ENCODE measurements at places on chromosomes 4 and X.

GRCh38 chrX:84216406-84216805 is 28.4 kb upstream of the RPS6KA6 start:
- DNase-seq = no peak

- DNase-seq = no peak
These were observed 15.0 kb upstream of the HOPX start for GRCh38 chr4:56696056-56696455.

- DNase-seq = no peak
These were observed 144.8 kb downstream of the ARAP2 start for GRCh38 chr4:36099509-36099908.

- DNase-seq = no peak
These were observed 257.1 kb upstream of the NDST4 start for GRCh38 chr4:115370490-115370889.

DNA sequence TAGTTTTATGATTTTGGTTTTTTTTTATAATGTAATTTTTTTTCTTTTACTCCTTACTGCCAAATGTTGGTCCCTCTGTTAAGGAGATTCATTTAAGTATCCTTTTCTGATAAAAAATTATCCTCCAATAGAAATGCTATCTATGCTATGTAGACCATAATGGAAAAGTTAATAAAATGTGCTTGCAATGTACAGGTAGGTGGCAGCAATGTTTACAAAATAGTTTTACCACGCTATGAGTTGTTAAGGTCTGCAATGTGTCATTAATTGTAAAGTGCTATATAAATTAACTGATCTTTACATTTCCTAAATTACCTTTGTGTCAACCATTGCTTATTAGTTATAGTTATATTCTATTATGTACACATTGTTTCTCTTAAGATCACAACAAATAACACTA is 3.8 kb upstream of the CENPC start:
- no peak for DNase-seq

- DNase-seq = no peak
These were observed 359.4 kb upstream of the FSTL5 start for GRCh38 chr4:162523171-162523570.

DNA sequence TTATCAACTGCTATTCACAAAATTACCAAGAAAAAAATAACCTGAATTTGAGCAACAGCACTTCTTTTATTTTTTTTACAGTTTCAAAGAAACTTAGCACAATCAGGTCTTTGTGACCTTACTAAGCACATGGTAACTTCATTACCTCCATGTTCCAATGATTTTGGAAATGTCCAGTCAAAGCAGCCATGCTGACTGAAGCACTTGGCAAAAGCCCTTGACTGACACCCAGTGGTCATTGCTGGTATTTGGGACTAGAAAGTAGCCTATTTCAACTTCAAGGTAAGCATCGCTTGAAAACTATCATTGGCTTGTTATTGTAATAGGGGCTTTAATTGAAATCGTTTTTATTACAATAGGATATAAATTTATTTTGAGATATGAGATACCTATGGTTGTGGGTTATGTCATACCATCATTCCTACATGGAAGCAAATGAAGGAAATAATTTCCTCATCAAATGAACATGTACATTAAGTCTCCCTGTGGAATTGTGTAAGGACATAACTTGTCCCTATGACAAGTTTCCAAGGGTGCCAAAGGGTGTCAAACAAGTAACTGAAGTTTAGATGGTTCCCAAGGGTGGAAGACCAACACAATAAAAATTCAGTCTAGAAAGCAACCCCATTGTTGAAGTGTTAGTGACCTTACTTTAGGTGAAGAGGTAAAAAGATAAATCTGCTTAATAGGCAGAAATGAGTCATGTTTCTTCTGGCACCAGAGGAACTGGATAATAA is 15.2 kb upstream of the ANXA10 start:
- no peak for DNase-seq

DNA sequence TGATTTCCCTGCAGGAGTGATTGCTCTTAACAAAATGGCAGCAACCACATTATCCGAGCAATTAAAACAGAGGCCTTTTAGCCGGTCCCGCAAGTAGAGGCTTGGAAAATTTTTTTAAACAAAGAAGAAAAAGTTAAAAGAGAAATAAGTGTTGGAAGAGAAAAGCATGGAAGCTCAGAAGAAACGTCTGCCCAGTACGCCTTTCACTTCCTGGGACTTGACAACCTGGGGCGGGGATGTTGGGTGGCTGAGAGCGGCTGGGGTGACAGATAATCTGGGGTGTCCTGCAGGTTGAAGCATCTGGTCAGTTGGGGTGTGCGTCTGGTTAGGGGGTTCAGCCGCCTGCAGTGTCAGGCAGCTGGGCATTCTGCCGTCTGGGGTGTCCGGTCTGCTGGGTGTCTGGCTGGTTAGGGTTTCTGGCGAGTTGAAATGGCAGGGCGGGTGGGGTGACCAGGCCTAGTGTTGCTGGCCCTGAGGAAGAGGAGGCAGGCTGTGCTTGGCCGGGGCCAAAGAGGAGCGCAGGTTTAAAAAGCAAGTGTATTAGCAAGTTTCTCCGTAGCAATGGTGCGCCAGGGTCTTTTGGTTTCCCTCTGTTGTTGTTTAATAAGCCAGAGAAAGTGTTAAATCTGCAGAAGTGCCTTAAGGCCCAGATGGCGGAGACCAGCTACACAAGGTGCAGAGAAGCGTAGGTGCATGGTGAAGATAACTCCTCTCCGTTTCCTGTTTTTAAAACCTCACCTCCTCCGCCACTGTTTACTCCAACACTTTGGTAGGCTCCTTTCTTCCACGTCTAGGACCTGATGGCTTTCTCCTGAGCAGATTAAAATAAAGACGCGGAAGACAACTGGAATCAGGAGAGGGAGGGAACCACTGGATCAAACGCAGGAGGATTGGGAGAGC is 5.6 kb downstream of the HAND2 start:
- no peak for DNase-seq

GRCh38 chr4:90715242-90715641 is 588.0 kb downstream of the CCSER1 start:
- no peak for DNase-seq

DNA sequence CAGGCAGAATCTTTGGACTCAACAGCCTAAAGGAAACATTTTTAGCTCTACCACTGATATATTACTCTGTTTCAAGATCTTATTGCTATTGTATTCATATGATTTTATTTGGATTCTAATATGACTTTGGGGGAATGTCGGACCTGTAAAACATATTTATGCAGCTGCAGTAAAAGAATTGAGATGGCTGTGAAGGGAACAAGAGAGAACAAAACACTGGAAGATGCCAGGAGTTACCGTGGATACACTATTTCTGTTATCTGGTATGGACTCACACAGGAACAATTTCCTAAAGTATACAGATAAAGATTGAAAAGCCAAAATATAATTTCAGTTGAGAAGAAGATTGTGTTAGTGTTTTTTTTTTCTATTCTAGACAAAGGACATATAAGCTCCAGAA is 113.0 kb upstream of the DCLK2 start:
- DNase-seq = no peak

GRCh38 chr4:88503344-88503743 is 20.2 kb downstream of the PYURF start:
- DNase-seq = no peak

GRCh38 chr4:3493720-3494461 is 30.8 kb downstream of the DOK7 start:
- DNase-seq = no peak

DNA sequence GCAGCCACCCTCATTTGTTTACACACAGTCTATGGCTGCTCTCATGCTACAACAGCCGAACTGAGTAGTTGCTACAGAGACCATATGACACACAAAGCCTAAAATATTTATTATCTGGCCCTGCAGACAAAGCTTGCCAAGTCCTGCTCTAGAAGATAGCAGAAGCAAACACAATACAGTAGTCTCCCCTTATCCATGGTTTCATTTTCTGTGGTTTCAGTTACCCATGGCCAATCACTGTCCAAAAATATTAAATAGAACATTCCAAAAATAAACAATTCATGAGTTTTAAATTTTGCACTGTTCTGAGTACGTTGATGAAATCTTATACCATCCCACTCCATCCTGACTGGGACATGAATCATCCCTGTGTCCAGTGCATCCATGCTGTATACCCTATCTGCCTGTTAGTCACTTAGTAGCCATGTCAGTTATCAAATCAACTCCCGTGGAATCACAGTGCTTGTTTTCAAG is 40.2 kb upstream of the ZNF81 start:
- no peak for DNase-seq

DNA sequence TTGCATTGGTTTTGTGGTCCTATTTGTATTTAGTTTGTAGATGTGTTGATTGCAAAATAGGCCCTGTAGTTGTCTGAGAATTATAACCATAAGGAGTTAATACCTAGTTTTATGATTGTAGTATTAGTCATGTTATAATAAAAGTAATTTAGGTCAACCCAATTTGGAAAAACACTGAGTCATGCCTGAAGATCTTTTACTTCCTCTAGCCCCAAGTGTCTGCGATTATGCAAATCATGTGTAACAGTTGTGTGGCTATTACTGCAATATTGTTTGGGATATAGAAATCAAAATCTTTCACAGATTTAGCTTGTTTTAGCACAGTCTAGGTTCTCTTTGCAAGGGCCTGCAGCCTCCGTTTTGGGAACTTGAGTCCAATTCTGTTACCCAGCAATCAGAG is 12.6 kb downstream of the SRD5A3 start:
- no peak for DNase-seq

GRCh38 chr4:164550989-164551712 is 202.8 kb upstream of the SMIM31 start:
- DNase-seq = no peak

GRCh38 chrX:129875669-129876068 is 30.3 kb upstream of the UTP14A start:
- DNase-seq = no peak

DNA sequence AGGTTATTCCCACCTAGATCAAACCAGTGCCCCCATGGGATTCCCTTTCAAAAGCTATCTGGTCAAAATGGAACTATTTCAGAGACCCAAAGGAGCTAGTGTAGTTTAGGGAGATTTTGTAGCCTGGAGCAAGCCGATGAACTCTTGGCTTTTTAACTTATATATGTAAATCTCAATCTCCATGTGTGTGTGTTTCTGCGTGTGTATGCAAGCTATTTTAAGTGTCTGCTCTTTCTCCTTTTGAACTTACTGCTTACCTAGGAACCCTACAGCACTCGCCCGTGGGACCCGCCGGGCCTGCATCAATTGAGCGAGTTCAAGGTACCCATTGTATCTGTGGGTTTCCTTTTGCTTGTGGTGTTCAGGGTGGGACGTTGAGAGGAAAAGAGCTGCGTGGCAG is 10.4 kb downstream of the CSTF2 start:
- peak; percentile 1 for DNase-seq

DNA sequence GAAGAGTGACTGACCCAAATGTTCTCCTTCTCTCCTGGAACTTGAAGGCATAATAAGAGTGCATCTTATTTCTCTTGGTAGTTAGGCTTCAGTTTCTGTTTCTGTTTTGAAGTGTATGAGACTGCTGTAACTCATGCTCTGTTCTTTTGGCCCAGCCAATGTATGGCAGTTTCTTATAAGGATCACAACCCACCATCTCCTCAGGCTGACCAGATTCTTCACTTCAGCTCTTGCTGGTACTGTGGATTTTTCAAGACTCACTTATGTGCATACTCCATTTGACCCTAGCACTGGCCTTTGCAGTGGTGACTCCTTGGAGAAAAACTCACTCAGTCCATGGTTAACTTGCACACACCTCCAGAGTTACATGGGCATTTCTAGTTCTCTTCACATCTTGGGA is 9.6 kb upstream of the YTHDC1 start:
- no peak for DNase-seq

DNA sequence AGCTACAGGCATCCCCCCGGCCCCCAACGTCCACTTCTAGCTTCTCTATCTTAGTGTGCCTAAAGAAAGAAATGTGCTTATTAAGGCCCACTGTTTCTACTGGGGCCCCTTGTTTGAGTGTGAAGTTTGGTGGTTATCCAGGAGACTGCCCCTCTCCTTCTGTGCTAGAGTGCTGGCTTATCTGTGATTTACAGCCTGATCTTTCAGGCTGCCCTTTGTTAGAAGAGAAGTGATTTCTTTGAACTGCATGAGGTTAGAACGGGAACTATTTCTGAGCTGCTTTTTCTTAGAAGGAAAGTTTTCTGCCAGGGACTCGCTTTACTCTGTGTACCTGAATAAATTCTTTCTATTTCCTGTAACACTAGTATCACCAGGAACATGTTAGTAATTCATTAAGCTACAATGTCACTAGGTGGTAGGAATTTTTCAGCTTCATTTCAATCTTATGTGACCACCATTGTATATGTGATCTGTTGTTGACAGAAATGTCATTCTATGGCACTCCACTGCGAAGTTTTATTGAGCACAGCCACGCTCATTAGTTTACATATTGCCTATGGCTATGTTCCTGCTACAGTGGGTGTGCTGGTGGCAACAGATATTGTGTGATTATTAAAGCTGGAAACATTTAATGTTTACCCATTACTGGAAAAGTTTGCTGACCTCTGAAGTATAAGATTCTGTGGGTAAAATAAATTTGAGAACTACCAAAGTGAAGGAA is 193.8 kb upstream of the CXorf51B start:
- no peak for DNase-seq

GRCh38 chr4:78217557-78217956 is 160.4 kb downstream of the FRAS1 start:
- DNase-seq = no peak

- no peak for DNase-seq
These were observed 9.4 kb downstream of the SLC2A9 start for GRCh38 chr4:10011885-10012284.

DNA sequence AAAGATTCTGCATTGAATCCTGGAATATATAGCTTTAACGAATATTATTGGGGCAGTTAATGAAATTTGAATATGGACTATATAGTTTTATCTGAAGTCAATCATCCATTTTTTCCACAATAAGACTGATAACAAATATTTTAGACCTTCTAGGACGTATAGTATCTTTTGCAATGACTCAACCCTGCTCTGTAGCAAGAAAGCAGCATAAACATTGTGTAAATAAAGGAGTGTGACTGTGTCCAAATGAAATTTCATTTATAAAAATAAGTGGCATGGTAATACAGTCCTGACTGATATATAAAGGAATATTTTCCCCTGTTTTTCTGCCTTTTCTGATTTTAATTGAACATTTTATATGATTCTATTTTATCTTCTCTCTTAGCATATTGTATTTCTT is 947.7 kb upstream of the SLIT2 start:
- DNase-seq = no peak

DNA sequence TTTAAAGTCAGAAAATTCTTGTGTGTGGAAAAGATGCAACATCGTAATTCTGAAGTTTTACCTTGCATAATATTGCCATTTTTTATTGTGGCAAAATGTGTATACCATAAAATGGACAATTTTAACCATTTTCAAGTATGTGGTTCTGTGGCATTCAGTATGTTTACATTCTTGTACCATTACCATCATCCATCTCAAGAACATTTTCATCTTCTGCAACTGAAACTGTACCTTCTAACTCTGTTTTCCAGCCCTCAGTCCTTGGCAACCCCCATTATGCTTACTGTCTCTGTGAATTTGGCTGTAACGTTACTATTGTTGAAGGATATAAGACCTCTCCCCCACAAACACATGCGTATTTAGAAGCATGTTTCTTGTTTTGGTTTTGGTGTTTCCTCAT is 123.2 kb downstream of the BMPR1B start:
- DNase-seq = no peak

- DNase-seq = no peak
These were observed 54.9 kb downstream of the PHOX2B start for GRCh38 chr4:41693629-41694028.
